ENCODE measurements at places on chromosomes 3 and 15. TPM values are rescaled to one million over a fixed set of nuclear protein-coding genes. Genes with fewer than 3 reads are reported as not detected.

- no peak for DNase-seq
- H3K27ac ChIP-seq, result no peak overlapping the region
- no peaks in the 10 kb centered on the region for H3K36me3 ChIP-seq
- no peak overlapping the region for H3K4me3 ChIP-seq
- peaks cover 9% of the 10 kb centered on the region for H3K4me1 ChIP-seq
- no peaks in the 10 kb centered on the region for H3K27me3 ChIP-seq
Measured at GRCh38 chr3:134075568-134075825, 45.8 kb upstream of the SLCO2A1 start.

GRCh38 chr3:104781112-104781511, 585.6 kb upstream of the ALCAM start:
- no peaks in the 10 kb centered on the region for H3K36me3 ChIP-seq
- DNase-seq, result no peak
- H3K4me1 ChIP-seq, result no peaks in the 10 kb centered on the region
- no peak overlapping the region for H3K27ac ChIP-seq
- no peaks in the 10 kb centered on the region for H3K27me3 ChIP-seq

GRCh38 chr3:116474801-116475200, 29.5 kb upstream of the LSAMP start:
- no peaks in the 10 kb centered on the region for H3K36me3 ChIP-seq
- H3K27ac ChIP-seq, result no peak overlapping the region
- no peak for DNase-seq
- H3K4me1 ChIP-seq, result no peaks in the 10 kb centered on the region

Gene CLEC3B
- total RNA-seq, result 819 TPM

GRCh38 chr3:128459461-128459820, 7.2 kb downstream of the DNAJB8 start:
- H3K27ac ChIP-seq, result no peak overlapping the region
- H3K4me1 ChIP-seq, result no peaks in the 10 kb centered on the region
- no peak for DNase-seq
- no peaks in the 10 kb centered on the region for H3K36me3 ChIP-seq

Gene STRA6
- total RNA-seq, result 0.39 TPM

DNA sequence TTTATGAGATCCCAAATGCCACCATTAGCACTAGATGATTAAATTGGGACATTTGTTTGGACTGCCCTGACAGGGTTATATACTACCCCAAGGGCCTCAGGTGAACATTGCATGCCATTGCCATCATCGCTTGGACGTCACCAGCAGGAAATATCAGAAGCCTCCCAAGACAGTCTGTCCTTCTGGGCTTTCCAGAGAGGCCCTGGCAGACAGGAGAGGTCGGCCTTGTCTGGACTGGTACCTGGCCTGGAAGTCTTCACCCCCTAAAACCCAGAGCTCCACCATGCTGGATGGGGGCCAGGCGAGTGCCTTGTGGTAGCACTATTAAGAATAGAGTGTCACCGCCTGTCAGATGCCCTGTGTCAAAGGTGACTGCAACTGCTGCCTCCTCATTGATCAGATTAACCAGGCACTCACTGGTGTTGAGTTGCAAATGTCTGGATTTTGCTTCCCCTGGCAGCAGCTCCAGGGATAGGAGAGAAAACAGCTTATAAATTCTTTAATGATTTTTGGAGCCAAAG, 324.1 kb upstream of the RASGRP1 start:
- no peak overlapping the region for H3K4me3 ChIP-seq
- H3K27ac ChIP-seq, result no peak overlapping the region
- no peak for DNase-seq
- no peaks in the 10 kb centered on the region for H3K27me3 ChIP-seq

DNA sequence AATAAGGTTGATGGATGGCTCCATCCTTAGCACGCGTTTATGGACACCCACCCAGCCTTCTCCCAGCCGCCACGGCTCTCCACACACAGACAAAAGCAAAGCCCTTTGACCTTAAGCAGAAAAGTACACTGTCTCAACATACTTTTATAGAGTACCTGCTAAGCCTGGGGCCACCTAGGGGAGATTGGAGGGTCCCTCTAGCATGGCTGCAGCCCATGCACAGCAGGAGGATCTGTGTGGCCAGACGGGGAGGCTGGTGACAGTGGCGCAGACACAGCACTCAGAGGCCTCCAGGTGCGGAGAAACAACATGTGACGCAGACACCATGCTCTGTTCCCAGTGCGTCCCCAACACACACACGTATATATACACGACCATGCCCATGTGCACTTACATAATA, 174.9 kb downstream of the XXYLT1 start:
- H3K4me3 ChIP-seq, result no peak overlapping the region
- no peak for DNase-seq
- no peaks in the 10 kb centered on the region for H3K36me3 ChIP-seq
- H3K27me3 ChIP-seq, result no peaks in the 10 kb centered on the region
- no peak overlapping the region for H3K27ac ChIP-seq

DNA sequence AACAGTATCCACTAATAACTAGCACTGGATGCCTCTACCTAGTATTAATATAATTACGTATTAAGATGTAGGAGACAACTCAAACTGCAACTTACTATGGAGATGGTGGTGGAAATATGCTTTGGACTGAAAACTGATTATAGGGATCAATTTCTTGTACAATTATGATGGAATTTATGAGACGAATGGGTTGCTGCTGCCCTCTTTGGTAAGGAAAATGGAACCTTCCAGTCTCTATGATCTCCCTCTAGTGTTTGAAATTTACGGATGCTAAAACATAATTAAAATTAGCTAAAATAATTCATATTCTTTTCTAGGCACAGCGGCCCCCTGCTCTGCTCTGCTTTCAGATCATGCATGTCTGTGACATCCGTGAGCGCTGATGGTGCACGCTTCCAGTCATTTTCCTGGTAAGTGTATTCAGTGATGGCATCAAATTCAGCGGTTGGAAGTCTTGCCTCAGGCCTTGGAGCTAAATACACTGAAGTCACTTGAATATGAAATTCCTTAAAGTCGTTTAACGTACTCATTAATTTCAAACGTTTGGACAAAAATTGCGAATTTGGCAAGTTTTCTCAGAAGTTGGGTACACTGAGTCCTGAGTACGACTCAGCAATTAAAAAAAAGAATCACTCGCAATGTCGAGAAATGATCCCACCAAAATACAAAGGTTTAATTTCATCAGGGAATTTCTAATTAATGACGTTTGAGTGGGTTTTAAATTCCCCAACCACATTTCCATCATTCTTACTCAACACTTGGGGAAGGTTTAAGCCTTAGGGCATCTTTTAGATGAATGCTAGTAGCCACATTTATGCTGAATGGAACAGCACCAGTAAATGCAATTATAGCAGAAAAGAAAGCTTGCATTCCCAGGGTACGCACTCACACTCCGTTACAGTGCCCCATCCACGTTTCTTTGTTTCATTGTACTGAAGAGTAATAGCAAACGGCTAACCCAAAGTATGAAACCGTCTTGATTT, 132.6 kb downstream of the NR2F2 start:
- no peaks in the 10 kb centered on the region for H3K27me3 ChIP-seq
- no peak overlapping the region for H3K4me3 ChIP-seq
- no peak for DNase-seq
- no peaks in the 10 kb centered on the region for H3K36me3 ChIP-seq
- H3K27ac ChIP-seq, result no peak overlapping the region

DNA sequence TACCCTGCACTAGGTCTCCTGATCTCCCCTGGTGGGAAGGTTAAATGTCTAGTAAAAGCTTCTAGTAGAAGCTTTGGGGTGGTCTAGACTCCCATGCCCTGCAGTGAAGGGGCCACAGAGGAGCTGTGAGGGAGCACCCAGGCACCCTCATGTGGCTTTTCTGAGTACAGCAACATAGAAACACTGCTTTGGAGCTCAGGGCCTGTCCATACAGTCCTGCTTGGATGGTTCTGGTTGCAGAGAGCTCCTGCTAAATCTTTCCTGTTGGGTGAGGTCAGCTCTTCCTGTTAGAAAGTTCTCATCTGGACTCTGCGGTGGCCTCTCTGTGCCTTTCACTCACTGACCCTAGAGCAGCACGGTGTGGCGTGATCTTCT, 47.8 kb downstream of the GPD1L start:
- H3K27me3 ChIP-seq, result no peaks in the 10 kb centered on the region
- no peak for DNase-seq
- H3K27ac ChIP-seq, result no peak overlapping the region
- no peak overlapping the region for H3K4me3 ChIP-seq
- H3K4me1 ChIP-seq, result no peaks in the 10 kb centered on the region

- DNase-seq, result no peak
- H3K4me1 ChIP-seq, result no peaks in the 10 kb centered on the region
- H3K27ac ChIP-seq, result no peak overlapping the region
- no peaks in the 10 kb centered on the region for H3K27me3 ChIP-seq
Measured at GRCh38 chr3:42182555-42182954, 83.4 kb downstream of the CCK start.

Gene GCNT3
- not detected for total RNA-seq

Gene GNAT1
- total RNA-seq, result not detected

DNA sequence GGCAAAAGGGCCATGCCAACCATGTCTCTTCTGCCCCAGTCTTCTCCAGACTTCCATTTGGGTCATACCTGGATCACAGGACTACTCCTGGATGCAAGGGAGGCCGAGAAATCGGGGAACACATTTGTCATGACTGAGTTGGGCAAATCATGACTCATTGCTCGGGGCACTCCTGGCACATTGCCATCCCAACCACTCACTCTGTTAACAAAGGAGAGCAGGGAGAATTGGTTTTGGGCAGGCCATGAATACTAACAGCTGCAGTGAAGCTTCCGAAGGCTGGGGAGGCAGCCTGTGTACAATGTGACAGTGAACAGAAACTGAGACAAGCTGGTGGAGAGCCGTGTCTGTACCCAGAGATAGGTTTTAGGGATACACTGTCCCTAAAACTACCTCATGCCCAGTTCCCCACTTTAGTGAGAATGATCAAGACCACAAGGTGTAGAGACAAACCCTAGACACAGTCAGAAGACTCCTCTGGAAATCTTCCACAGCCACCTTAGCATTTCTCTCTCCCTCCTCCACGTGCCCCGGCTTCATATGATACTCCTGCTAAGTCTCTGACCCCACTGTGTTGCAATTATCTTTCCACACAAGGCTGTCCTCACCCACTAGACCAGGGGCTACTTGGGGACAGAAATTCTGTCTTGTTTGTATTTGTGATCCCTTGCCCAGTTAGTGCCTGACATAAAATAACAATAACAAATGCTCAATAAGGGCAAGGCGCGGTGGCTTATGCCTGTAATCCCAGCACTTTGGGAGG, 10.5 kb upstream of the BUB1B start:
- H3K27ac ChIP-seq, result no peak overlapping the region
- H3K27me3 ChIP-seq, result no peaks in the 10 kb centered on the region
- H3K36me3 ChIP-seq, result no peaks in the 10 kb centered on the region
- DNase-seq, result peak; percentile 21

GRCh38 chr15:36501063-36501678, 78.3 kb upstream of the CDIN1 start:
- H3K27me3 ChIP-seq, result no peaks in the 10 kb centered on the region
- H3K4me3 ChIP-seq, result no peak overlapping the region
- peak; percentile 18 for DNase-seq
- no peak overlapping the region for H3K27ac ChIP-seq
- H3K4me1 ChIP-seq, result no peaks in the 10 kb centered on the region

GRCh38 chr3:37806505-37807200, 55.0 kb upstream of the CTDSPL start:
- H3K27ac ChIP-seq, result peak overlapping the region; percentile 25

- H3K4me1 ChIP-seq, result no peaks in the 10 kb centered on the region
- H3K27ac ChIP-seq, result no peak overlapping the region
- H3K36me3 ChIP-seq, result no peaks in the 10 kb centered on the region
- DNase-seq, result no peak
- H3K4me3 ChIP-seq, result no peak overlapping the region
Measured at GRCh38 chr3:195820901-195821300, 9.2 kb upstream of the MUC4 start.

GRCh38 chr15:94231723-94232468, 535 bp downstream of the MCTP2 start:
- peak overlapping the region; percentile 67 for H3K27ac ChIP-seq
- peak overlapping the region; percentile 67 for H3K4me3 ChIP-seq
- H3K4me1 ChIP-seq, result peaks cover 8% of the 10 kb centered on the region
- no peaks in the 10 kb centered on the region for H3K27me3 ChIP-seq
- H3K36me3 ChIP-seq, result no peaks in the 10 kb centered on the region
- DNase-seq, result no peak

DNA sequence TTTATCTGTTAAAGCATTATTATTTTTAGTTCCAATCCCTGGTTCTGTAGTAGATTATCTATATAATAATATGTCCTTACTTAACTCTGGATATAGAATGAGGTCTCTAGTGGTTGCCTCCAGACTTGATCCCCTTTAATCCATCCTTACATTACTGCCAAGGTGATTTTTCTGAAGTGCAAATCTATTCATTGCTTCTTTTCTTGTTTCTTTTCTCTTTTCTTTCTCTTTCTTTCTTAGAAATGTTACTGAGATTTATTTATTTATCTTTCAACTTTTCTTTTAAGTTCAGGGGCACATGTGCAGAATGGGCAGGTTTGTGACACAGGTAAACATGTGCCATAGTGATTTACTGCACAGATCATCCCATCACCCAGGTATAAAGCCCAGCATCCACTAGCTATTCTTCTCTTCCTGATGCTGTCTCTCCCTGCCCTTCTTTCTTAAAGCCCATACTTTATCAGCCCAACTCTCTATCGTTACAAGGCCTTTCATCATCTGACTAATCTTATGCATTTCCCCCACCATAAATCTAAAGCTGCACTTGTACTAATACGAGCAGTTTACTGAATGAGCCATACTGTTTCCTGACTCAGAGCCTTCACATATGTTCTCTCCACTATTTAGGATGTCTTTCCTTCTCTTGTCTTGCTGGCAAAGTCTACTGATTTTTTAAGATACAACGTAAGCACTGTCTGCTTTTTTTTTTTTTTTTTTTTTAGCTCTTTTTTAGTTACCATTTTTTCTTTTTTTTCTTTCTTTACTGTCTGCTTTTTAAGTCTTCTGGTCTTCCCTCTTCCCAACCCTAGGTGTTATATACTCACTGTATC, 4.6 kb downstream of the GLCE start:
- DNase-seq, result no peak
- no peaks in the 10 kb centered on the region for H3K4me1 ChIP-seq
- no peak overlapping the region for H3K4me3 ChIP-seq
- H3K36me3 ChIP-seq, result no peaks in the 10 kb centered on the region
- no peaks in the 10 kb centered on the region for H3K27me3 ChIP-seq

Gene DAZL
- total RNA-seq, result not detected

DNA sequence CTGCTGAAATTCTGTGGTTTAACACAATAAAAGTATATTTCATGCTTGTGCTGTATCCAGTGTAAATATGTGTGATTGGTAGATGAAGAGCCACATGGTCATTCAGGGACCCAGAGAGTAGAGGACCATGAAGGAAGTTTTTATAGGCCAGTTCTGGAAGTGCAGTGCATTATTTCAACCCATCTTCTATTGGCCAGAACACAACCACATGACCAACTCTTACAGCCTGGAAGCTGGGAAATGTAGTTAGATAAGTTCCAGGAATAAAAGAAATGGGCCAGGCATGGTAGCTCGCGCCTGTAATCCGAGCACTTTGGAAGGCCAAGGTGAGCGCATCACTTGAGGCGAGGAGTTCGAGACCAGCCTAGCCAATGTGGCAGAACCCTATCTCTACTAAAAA, 21.4 kb upstream of the PRTG start:
- H3K4me3 ChIP-seq, result no peak overlapping the region
- no peaks in the 10 kb centered on the region for H3K27me3 ChIP-seq
